DND-41 (cell line): ENCODE measurements at places on chromosomes 12 and 14.

DNA sequence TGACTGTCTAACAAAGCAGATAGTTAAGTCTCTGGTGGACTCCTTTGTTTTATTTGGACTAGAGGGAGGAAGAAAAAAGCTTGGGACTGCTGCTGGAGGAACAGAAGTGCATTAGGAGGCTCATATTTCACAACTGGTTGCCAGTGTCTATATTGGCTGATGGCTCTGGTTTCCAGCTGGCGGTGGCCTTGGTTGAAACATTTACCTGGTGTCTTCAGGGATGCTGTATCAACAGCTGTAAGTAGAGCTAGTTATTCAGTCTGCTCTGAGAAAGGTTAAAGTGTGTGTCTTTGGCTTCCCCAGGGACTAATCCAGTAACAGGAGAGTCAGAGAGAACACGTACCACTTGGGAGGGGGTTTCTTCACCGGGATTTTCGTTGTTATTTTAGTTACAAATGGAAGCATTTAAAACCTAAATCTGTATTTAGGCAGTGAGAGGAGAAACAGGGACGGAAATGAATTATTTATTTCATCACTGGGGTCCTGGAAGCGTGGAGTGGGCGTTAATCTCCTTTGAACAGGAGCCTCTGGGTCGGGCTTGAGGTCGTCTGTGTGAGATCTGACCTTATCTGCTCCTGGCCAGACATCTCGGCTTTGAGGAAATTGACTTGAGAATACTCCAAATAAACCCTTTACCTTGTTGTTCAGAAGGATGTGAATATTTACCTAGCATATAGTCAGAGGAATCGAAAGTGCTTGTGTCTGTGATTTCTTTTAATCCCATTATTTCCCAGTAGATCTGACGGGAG lies 149.9 kb downstream of the NRXN3 start:
- no peak for DNase-seq

DNA sequence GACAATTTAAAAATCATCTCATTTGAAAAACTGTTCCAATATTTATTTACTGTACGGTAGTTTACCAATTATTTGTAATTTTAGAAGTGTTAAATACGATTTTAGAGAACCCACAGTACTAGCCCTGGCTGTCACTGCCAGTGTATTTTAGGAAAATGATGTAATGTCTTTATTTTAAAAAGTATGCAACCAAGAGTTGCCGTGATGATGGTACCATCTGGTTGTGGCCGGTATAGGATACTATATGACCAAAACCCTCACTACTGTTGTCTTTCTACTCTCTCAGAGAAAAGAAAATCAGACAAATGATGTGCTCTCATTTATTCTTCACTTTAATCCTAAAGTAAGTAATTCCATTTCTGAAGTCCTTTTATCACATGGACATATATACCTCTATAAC lies 395.0 kb downstream of the FOXG1 start:
- DNase-seq, result no peak

GRCh38 chr12:48767521-48767920 lies 21.4 kb downstream of the ADCY6 start:
- no peak for DNase-seq

DNA sequence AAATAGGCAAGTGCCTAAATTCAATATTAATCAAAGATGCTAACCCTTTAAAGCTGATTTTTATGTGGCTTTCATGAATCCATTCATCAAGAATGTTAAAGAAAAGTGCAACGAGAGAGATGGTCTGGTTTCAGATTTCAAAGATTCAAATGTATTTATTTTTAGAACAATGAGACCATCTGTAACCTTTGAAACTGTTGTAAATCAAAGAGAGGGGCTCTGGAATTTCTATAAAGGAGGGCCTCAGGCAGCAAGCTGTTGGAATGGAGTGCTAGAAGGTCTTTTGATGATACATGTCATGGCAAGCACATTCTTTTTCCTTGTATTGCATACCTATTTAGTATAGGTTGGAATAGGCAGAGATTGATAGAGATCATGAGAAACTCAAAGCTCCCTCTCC lies 433.0 kb downstream of the LRIG3 start:
- no peak for DNase-seq

GRCh38 chr14:24848102-24848790 lies 201.7 kb downstream of the STXBP6 start:
- no peak for DNase-seq

- DNase-seq, result no peak
These were observed 540.0 kb downstream of the RERGL start for GRCh38 chr12:17550011-17550410.

- DNase-seq, result no peak
These were observed 566.9 kb downstream of the NRXN3 start for GRCh38 chr14:78737116-78737515.

DNA sequence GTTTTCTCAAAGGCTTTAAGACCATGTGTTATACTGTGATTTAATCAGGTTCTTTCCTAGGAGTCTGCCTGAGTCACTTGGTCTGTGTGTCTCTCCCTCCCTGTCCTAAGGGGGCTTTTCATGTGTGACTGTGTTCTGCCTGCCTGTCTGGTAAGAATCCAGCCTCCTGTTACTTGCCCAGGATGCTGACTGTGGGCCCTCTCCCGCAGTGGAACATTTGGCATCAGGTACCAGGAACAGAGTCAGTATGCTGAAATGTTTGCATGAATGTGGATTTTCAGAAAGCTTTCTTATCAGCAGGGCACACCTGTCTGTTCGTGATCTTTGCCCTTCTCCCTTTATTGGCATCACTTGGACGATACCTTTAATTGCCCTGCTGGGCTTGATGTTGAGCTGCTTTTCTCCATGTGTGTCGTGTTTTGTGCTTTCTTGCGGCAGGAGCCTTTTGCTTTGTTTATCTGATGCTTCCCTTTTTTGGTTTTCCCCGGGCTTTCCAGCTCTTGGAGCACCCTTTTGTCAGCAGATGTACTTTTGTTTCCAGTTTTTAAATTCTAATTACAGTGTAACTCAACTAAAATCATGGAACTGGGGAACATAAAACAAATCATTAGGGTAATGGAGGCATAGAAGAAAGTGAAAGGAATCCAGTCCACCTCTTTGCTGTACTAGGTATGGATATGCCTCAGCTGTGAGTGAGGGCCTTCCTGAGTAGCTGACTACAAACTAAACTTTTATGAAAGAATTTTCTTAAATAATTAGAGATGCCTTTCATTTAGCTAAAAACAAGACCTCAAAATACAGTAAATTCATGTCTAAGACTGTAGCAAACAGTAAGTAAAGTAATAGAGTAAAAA lies 72.5 kb downstream of the TRAF3 start:
- no peak for DNase-seq

DNA sequence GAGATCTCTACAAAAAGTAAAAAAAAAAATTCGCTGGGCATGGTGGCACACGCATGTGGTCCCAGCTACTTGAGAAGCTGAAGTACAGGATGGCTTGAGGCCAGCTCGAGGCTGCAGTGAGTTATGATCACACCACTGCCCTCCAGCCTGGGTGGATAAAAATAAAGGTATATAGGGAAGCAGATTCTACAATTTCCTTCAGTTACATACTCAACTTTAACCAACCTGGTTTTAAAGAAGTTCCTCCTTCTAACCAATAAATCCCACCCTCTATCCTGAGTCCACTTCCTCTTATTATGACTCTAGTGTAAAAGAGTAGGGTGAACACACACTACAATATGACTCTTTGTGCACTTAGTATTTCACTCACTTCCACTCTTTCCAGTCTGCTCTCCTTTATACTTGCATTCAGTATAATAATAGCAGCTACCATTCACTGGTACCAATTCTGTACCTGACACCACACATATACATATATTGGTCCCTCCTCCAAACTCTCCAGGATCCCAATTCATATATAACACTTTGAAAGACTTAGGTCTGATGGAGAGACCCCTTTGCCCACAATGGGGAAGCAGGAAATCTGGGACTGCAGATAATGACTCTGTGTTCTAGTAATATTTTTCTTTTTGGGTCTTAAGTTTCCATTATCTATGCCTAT lies 2.3 kb downstream of the ARF3 start:
- no peak for DNase-seq

GRCh38 chr12:90974286-90974685 lies 19.3 kb upstream of the CCER1 start:
- no peak for DNase-seq

GRCh38 chr14:51529736-51530135 lies 122.0 kb upstream of the FRMD6 start:
- no peak for DNase-seq

GRCh38 chr12:93682846-93683261 lies 5.7 kb downstream of the CRADD start:
- DNase-seq, result no peak

GRCh38 chr14:93954900-93955849 lies 21.2 kb downstream of the ASB2 start:
- DNase-seq, result peak; percentile 5

DNA sequence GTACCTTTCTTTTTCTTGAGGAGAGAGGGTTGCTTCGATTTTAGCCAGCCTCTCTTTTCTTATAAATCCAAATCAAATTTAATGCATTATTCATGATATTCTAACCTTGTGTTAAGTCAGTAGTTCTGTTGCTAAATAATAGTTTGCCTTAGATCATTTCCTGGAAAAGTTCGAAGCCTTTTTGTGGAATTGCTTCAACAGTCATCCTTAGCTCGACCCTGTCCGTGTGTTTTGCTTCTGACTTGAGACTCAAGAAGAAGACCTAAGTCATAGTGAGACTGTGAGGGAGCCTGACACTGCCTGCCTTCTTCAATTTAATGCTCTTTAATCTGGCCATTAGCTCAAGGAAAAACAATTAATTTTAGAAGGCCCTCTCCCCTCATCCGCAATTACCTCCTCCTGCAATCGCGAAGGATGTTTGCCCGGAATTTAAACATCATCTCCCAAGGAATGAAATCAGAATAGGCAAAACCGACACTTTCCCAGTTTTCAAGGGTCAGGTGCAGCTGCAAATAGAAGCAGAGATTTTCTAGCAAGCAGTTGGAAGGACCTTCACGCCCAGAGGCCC lies 453 bp upstream of the SLC4A8 start:
- DNase-seq, result no peak

GRCh38 chr14:48323665-48324064 lies 648.3 kb upstream of the MDGA2 start:
- no peak for DNase-seq

DNA sequence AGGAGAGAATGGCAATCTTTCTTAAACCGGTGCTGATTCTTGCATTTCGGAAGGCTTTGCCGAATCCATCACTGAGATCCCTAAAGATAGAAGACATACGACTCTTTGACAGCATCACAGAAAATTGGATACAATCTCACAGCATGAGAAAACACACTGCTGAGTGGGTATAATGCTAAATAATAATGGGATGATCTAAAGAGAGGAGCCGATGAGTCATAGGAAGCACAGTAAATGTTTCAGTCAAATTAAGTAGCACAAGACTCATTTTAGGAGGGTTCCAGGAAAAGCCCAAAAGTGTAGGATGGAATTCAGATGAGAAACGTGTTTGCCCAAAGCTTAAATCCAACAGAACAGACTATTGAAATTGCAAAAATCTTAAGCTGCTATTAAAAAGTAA lies 81.7 kb downstream of the CPNE8 start:
- no peak for DNase-seq

GRCh38 chr12:107277855-107278254 lies 184.5 kb upstream of the CRY1 start:
- DNase-seq, result no peak

DNA sequence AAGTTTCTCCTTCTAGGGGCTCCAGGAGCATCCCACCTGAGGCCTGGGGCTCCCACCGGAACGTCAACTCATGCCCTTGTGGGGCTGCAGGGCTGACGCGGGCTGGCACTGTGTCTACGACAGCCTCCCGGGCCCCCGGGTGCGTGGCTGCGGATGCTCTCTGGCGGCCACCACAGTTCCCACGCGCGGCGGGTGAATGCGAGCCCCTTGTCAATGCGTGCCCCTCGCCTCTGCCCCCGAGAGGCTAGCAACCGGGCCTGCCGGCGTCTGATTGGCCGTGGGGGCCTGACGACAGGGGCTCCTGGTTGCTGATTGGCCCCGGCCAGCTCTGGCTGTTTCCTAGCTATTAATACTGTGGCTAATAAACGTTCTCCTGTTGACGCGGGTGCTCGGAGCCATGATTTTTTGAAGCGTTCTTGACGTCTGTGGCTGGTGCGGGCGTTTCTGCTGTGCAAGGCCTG lies 1.8 kb upstream of the MEG3 start:
- no peak for DNase-seq

GRCh38 chr12:39103552-39104165 lies 198.3 kb upstream of the CPNE8 start:
- peak; percentile 6 for DNase-seq

- DNase-seq, result no peak
These were observed 109.8 kb upstream of the FUT8 start for GRCh38 chr14:65302571-65303189.

DNA sequence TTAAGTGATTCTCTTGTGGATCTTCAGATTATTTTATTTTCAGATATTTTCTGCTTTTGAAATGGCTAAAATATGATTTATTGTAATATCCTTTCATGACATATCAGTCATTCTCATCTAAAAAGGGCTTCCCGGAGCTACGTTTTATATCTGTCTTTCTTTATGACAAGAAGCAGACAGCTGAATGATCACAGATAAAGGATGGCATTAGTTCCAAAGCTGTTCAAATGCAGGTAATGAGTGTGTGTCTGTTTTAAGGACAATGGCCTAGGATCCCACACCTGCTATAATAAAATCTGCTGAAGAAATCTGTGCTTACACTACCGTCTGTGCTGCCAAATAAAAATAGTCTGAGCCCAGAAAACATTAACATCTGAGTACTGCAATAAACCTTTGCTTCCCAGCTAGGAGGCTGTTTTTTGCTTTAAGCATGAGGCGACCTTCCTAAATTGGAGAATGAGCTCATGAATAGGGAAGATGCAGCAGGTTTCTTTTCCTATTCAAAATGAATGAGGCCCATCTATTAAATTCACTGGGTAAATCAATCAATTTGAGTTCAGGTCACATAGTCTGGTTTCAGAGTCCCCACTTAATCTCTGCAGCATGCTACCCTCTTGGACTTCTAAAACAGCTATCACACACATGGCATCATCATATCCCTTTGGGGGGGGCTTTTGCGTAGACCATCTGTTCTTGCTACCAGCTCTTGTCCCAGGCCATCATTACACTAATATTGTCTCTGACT lies 498.5 kb downstream of the NELL2 start:
- no peak for DNase-seq

- no peak for DNase-seq
These were observed 49.9 kb downstream of the KCNMB4 start for GRCh38 chr12:70415987-70416386.

GRCh38 chr12:30251546-30251945 lies 444.1 kb downstream of the IPO8 start:
- DNase-seq, result no peak

GRCh38 chr14:92496191-92496857 lies 17.3 kb upstream of the RIN3 start:
- no peak for DNase-seq

DNA sequence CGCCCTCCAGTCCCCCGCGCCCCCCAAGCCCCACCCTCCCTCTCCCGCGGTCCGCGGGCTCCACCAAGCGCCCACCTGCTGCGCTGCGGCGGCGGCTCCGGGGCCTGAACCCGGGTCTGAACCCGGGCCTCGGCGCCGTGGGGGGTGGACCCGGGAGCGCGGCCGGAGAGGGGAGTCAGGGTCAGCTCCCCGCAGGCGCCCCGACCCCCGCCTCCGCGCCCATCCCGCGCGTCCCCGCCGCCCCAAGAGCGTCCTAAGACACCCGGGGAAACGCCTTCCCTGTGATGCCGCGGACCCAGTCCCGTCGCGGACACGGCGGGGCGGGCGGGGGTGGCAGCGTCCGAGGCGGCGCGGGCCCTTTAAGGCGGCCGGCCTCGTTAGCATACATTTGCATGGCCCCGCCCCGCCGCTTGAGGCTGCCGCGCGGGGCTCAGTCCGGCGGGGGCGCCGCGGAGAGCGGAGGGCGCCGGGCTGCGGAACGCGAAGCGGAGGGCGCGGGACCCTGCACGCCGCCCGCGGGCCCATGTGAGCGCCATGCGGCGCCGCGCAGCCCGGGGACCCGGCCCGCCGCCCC lies at the start of gene MMP17:
Gene MMP17, plus strand, starts transcription at position 433 of the 574 bp plus-strand sequence. Its CDS starts 102 bp downstream, at position 535.
- no peak for DNase-seq

GRCh38 chr14:80356413-80356812 lies 145.1 kb upstream of the DIO2 start:
- peak; percentile 11 for DNase-seq
